ENCODE measurements at places on chromosomes 6 and 20.

DNA sequence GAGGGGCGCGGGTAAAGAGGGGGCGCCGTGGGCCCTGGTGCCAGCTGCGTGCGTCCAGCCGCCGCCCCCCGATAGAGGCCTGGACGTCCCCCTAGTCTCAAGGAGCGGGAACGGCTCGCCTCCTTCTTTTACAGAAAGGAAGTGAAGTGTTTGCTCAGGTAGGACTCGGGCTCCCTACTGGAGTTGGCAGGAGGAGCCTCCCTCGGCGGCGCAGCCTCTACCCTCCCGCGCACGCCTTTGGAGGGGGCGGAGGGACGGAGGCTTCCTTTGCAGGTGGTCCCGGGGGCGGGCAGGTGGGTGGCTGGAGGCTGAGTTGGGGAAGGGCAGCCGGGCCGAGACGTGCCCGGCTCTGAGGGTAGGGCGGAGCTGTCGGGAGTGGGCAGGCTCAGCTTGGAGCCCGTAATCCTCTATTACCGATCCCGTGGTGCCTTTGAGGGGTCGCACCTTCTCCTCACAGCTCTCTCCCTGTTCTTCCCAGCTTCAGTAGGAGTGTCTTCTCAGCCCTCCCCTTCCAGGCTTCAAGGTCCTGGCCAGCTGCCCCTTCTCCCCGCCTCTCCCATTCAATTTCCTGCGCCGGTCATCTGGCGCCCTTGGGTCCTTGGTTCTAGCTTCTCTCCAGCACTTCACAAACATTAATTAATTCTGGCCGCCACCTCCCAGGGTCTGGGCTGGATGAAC lies 728 bp downstream of the ITPR3 start:
- peak; percentile 58 for DNase-seq

DNA sequence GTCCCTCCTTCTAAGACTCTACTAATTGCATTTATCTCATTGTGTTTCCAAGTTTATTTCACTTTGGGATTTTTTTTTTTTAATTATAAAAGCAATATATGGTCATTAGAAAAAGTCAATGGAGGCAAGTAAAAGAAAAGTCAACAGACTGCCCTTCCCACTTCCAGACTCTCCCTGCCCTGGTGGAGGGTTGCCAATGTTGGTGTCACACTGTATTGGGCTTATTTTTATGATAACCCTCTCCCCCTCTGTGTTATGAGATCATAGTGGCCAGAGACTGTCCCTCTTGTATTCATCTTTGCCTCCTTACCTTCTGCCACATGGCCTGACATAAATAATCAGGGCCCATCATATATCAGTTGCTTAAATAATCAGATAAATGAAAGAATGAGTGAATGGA lies 63.4 kb downstream of the LRRC1 start:
- DNase-seq = no peak

GRCh38 chr6:69673298-69673697 lies 123.5 kb downstream of the LMBRD1 start:
- DNase-seq = no peak

- no peak for DNase-seq
Measured at GRCh38 chr6:123039431-123039830, 43.4 kb downstream of the CLVS2 start.

- no peak for DNase-seq
Measured at GRCh38 chr6:45965792-45966191, 49.9 kb downstream of the CLIC5 start.

GRCh38 chr20:2307136-2307535 lies 11.3 kb downstream of the TGM3 start:
- no peak for DNase-seq
